ENCODE measurements at places on chromosomes 1 and 21. TPM values are rescaled to one million over a fixed set of nuclear protein-coding genes. Genes with fewer than 3 reads are reported as not detected.
A peak's percentile ranks its signal among the peaks of the same experiment; 100 is the strongest.

- H3K27me3 ChIP-seq: no peaks in the 10 kb centered on the region
- H3K4me3 ChIP-seq: no peak overlapping the region
- no peak for DNase-seq
- H3K27ac ChIP-seq: no peak overlapping the region
- peaks cover 4% of the 10 kb centered on the region for H3K4me1 ChIP-seq
These were observed 61.5 kb downstream of the FBXO2 start for GRCh38 chr1:11592752-11593151.

Gene AKIRIN1
- total RNA-seq: 235 TPM

DNA sequence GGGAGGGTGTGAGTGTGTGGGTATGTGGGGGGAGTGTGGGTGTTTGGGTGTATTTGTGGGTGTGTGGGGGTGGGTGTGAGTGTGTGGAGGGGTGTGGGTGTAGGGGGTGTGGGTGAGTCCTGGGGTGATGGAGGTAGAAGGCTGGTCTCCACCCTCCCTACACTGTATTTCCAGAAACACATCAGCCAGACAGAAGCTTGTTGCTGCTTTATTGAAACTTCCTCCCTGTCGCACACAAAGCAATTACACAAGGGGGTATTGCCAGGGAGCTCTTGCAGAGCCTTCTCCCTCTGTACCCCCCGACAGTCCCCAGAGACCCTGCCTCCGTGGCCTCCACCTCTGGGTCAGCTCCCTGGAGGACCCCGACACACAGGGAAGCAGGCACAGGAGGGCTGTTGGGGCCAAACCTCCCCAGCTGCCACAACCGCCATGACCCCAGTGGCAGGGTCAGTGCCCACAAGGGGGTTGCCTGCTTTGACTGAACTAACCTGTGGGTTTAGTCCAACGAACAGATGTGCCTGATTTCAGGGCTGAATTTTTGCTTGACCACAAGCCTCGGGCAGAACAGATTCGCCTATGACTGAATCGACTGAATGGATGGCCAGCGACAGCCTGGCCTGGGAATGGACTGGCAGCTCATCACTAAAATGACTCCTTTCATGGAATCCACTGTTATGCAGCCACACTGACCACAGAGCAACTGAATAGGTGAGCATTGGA lies 9.1 kb upstream of the MATN1 start:
- no peak for DNase-seq
- H3K27me3 ChIP-seq: no peaks in the 10 kb centered on the region
- no peaks in the 10 kb centered on the region for H3K36me3 ChIP-seq

Gene RNU1-1
- total RNA-seq: 1,874 TPM

Gene HENMT1
- total RNA-seq: 6.6 TPM

DNA sequence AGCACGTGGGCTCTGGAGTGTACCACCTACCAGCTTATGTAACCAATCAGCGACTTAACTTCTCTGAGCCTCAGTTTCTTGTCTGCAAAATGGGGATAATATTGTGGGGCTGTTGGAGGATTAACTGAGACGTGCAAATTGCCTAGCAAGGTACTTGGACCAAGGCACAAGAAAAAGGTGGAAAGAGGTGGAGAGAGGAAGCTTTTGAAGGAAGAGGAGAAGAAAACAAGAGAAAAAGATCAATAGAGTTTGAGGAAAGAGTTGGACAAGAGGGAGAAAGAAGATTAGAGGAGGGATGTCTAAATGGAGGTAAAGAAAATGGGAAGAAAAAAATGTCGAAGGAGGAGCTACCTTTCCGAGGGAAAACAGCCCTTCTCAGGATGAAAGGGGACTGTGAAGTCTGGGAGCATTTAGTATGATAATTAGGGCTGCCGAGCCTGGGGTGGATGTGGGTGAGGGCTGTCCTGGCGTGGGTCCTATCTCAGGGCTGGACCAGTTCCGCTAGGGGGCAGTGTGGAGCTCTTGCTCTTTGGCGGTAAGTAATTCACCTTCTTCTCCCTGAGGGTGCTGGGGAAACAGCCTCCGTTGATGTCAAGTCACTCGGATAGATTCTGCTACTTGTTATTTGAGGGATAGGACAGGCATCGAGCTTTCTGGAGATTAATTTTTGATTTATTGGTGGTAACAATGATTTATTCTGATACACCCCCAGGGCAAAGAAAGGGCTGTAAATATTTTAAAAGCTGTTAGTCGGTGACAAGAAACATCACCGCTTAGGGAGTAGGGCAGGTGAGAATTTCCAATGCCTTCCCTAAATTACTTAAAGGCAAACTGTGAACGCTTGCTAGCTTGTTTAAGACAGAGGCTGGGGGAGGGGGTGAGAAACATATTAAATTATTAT lies 79.0 kb upstream of the NFASC start:
- no peaks in the 10 kb centered on the region for H3K4me1 ChIP-seq
- no peaks in the 10 kb centered on the region for H3K36me3 ChIP-seq
- peak; percentile 92 for DNase-seq
- no peak overlapping the region for H3K27ac ChIP-seq

Gene HNRNPR
- total RNA-seq: 197 TPM
